OCI-M1 (cell line): ENCODE measurements at places on chromosomes 13 and 19.
A peak's percentile ranks its signal among the peaks of the same experiment; 100 is the strongest.

DNA sequence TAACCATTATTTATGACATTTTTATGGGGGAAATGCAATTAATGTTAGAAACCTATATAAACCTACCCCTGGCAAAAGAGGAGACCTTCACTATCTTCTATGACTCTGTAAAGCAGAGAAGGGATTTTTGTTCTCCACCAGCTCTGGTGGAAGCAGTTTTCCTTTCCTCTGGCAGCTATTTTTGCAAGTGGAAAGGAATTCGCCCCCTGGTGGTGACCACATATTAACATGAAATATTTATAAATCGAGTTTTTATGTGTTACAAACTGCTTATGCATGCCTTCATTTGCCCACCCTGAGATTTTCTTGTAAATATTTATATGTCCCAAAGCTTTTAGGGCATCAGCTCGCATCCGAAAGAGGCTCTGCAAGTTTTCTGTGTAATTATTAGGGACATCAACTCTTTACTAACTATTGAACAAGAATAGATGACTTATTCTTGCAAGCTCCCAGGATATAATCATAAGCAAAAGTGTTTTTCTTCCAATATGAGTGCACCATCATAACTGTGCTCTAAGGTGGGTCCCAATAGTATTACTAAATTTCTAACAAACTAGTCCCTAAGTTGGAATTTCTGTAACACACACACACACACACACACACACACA, 62.4 kb downstream of the SERTM1 start:
- peak; percentile 73 for DNase-seq

GRCh38 chr13:33316890-33317289, 31.3 kb upstream of the STARD13 start:
- no peak for DNase-seq

GRCh38 chr13:82749551-82749950, 1132.7 kb downstream of the SLITRK1 start:
- no peak for DNase-seq

DNA sequence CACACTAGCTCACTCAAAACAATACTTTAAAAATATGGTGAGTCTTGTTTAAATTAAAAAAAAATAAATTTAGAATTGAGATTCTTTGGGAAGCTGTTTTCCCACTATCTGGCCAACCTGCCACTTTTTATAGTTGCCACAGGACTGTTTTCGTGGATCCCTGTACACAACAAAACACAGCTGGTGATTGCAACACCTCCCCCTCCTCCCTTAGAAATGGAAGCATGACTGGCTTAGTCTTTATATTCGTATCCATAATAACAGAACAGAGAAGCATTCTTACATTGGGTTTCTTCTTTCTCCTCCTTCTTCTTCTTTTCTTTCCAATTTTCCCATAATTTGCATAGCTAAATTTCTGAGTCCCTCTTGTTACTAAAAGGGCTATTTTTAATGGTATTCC, 79.5 kb upstream of the GJB6 start:
- DNase-seq, result no peak

DNA sequence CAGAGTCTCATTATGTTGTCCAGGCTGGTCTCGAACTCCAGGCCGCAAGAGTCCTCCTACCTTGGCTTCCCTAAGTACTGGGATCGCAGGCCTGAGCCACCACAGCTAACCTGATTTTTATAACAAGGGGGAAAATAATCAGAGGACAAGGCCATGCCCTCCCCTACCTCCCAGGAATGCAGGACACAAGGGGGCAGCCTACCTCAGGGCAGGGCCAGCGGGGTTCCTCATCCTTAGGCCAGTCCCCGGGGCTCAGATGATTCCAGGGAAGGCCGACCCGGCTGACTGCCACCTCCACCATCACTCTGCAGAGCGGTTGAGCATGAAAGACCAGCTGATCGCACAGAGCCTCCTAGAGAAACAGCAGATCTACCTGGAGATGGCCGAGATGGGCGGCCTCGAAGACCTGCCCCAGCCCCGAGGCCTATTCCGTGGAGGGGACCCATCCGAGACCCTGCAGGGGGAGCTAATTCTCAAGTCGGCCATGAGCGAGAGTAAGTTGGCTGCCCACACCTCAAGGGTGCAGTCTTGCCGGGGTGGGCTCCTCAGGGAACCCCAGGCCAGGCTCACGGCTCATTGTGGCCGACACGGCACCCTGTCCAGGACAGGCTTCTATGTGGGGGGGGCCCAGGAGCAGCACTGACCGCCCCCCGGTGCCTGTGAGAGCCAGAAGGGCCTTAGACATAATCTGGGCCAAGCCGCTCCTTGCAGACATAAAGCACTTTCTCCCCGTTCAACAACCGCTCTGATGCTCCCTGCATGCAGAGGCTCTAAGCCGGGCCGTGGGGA, 26.8 kb downstream of the PEX11G start:
- DNase-seq, result no peak

- DNase-seq, result peak; percentile 80
These were observed 30.0 kb downstream of the VAV1 start for GRCh38 chr19:6802336-6803035.

DNA sequence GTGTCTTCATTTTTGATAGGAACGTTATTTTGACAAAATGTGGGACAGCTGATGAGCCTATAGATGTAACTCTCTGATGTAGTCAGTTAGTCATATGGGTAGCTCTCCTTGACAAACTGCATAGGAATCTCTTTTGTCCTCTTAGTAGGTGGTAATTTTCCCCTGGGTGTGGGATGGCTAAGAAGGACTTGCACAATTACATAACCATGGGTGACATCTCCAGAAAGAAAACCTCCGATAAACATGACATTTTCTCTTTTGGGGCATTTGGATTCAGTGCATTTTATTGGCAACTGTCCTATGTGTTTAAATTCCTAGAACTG, 41.8 kb downstream of the IGFL3 start:
- no peak for DNase-seq

DNA sequence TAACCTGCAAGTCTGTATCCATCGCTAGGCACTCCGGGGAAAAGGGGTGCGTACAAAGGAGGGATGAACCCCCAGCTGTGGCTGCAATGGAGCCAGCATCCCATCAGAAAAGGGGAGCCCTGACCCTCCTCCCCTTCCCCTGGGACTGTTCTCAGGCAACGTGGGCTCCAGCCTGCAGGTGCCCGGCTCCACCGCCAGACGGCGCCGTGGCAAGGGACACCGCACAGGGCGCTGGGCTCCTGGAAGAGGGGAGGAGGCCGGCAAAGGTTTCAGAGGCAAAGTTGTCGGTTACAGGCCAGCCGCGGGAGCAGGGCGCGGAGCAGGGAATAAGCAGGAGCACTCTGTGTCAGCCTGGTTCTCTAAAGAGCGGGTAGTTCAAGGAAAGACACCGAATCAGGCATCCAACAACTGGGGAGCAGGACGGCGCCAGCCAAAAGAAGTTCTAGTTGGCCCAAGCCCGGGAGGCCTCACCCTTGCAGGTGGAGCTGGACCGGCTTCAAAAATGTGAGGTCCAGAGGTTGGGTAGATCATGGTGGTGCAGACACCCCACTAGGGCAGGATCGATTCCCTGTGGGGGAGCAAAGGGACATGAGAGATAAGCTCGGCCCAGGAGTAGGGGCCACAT, 53.0 kb upstream of the ATP12A start:
- DNase-seq, result peak; percentile 23

- DNase-seq, result no peak
These were observed 4.8 kb upstream of the ZNF253 start for GRCh38 chr19:19860756-19861390.

- DNase-seq, result no peak
These were observed 152.5 kb downstream of the COL4A1 start for GRCh38 chr13:110154410-110154933.

DNA sequence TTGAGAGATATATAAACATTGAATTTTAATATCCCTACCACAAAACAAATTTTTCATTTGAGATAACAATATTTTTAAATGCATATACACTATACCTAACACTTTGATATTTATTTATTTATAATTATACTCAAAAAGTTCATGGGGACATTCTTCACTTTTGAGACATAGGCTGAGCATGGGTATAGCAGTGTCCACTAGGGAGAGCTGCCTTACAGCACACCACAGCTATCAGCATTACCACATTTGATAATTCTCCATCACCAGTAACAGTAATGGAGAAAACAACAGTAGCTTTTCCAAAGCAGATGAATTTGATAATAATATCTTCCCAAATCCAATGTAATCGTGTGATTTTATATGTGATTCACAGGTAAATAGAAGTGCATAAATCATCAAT, 626.1 kb downstream of the DACH1 start:
- DNase-seq, result peak; percentile 58

- no peak for DNase-seq
These were observed 13.7 kb downstream of the EIF3K start for GRCh38 chr19:38632476-38633213.

- DNase-seq, result no peak
These were observed 5.1 kb downstream of the ZNF784 start for GRCh38 chr19:55619286-55619685.

GRCh38 chr19:55578031-55578760, 2.5 kb downstream of the ZNF579 start:
- DNase-seq, result no peak

- no peak for DNase-seq
These were observed 19.7 kb upstream of the SCEL start for GRCh38 chr13:77515785-77516184.

GRCh38 chr13:43232873-43233265, 209.5 kb downstream of the DNAJC15 start:
- no peak for DNase-seq

DNA sequence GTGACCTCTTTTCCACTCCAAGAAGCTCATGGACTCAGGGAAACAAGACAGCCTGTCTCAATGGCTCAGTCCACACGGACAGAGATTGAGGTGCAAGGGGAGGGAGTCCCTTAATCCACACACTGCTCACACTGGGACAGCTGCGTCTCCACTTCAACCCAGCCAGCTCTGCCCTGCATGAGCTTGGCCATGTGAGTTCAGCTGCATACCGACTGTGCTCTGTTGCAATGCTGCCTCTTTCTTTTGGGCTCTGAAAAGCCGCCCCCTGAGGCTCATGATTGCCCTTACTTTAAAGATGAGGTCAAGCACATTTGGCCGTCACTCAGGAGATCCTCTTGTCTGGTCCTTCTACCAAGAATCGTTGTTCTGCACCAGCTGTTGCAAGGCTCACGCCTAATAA, 64.8 kb upstream of the KCTD15 start:
- no peak for DNase-seq

DNA sequence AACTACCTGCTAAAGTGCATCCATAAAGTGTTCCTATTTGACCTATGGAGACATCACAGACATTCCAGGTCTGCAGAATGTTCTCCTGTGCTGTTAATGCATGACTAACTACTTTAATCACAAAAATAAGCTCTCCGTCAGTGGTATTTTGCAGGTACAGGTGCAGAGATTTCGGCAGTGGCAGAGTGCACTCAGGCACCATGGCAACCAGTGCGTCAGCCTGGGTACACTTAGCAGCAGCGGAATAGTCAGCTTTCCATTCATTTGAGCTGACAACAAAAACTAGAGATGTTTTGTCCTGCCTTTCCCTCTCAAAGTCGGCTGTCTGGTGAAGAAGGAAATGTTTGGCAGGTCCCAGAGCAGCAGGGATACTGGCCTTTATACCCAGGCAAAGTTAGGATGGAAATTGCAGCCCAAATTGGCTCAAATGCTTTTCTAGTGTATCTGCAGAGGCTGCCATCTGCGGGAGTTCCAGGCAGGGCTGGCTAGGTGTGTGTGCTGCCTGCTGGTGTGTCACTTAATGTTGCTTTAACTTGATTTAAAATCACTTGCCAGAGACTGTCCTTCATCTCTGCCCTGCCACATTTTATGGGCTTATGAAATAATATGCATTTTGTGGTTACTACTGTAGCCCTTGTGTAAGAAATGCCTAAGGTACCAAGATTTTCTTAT, 195.8 kb downstream of the RAP2A start:
- DNase-seq, result no peak

GRCh38 chr19:42090672-42091071, 14.7 kb downstream of the ZNF574 start:
- no peak for DNase-seq

DNA sequence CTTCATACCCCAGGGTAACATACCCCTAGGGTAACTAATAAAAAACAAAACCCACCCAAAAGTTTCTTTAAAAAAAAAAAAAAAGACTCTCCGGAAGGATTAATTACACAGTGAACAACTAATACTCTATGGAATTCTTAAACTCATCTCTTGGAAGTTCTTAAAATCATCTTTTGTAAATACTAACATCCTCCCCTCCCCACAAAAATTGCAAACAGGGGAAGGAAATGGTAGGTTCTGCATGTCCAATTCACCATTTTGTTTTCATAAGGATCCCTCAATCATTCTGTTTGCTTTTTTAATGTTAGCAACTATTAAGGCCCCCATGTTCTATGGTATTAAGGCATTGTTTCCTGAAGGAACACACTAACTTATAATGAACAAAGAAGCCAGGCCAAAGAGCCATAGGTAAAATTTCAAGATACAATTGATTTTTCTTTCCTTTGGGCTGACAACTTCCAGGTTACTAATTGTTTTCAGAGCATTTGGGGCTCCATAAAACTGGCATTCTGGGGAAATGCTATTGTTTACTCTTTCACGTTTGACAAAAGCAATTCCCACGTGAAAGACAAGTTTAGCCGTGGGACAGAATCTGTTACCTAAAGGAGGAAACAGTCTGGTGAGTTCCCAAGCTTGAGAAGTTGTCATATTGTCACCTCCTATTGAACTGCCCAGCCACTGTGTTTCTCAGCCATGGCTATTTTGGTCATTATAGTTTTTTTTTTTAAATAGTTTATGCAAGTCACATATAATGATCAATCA, 107.0 kb downstream of the FLT1 start:
- DNase-seq, result no peak

DNA sequence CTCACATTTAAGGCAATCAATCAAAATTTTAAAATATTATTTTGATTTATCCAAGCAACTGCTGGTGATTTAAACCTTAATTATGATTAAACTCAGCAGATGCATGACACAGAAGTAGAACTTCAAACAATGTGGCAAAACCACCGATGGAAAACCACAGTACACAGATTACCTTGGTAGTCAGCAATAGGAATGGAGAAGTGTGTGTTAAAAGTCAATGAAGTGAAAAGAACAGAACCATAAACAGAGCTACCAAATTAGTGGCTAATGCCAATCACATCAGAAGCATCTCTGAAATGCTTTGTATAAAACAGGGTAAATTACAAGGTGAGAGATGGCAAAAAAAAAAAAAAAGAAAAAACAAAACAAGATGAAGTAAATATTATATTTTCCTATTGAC, 31.2 kb downstream of the KATNAL1 start:
- DNase-seq, result no peak

GRCh38 chr13:94859811-94860210, 147.5 kb upstream of the SOX21 start:
- DNase-seq, result no peak

- DNase-seq, result peak; percentile 32
These were observed 1.5 kb downstream of the MYPOP start for GRCh38 chr19:45900738-45901431.
